GM23338 (cell line): ENCODE measurements at places on chromosomes 4 and X. TPM values are rescaled to one million over a fixed set of nuclear protein-coding genes. Genes with fewer than 3 reads are reported as not detected.
A peak's percentile ranks its signal among the peaks of the same experiment; 100 is the strongest.

FOXP3 gene
- 0.28 TPM in 1 of 2 replicates, not detected in the other for total RNA-seq

GRCh38 chr4:154877110-154877760 is 96.2 kb downstream of the RBM46 start:
- DNase-seq = no peak

DNA sequence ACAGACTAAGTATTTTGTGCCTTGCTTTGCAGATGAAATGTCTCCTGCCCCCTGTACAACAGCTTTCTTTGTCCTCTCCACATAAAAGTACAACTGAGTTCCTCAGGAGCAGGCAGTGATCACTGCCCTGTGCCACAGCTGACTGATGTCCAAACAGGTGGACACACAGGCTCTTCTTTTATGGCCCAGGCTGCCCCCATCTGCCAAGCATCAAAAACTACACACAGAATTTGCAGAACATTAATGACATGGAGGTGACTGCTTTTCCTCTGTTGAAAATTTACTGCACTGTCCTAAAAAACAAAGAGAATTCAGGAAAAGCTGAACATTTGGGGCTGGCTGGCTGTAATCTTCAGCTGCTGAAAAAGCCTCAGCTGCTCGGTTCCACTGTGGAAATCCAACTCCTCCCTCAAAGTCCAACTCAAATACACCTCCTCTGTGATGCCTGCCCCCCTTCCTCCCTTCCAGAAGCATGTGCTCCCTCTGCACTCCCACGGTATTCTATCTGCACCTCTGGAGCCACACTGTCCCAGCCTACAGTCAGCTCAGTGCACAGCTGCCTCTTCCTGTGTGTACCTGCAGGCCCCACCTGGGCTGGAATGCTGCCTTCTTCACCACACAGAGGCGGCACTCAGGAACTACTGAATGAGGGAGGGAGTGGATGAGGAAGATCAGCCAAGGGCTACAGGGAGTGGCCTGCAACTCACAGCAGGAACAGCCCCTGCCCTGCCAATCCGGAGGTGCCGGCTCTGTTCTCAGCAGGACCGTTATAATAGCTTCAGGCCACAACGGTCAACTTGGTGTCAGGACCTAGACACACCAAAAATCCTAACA is 10.3 kb downstream of the AFAP1 start:
- DNase-seq = peak; percentile 74

MAGEA8 gene
- total RNA-seq = not detected in 2 replicates

KIAA1210 gene
- not detected in 2 replicates for total RNA-seq

- DNase-seq = no peak
Observed at GRCh38 chrX:39953879-39954278, 143.9 kb downstream of the BCOR start.

DNA sequence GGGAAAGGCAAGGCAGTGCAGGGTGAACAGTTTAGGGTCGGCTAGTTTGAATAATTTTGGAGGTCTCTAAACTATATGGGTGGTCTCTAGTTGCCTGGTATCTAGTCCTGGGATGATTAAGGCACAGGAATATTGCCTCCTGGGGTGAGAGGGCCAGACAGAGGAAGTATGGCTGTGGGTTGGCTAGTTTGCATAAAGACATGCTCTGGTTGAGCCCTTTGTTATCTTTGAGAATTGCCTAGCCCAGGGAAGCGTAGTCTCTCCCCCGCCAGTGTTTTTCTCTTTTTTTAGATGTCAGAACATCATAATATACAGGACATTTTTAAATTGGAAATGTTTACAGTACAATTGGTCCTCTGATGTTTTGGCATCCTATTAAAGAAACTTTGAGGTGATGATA is 163.5 kb downstream of the PWWP3B start:
- DNase-seq = no peak

GRCh38 chr4:165927815-165928214 is 54.8 kb downstream of the TLL1 start:
- DNase-seq = no peak

PLXNB3 gene
- 3.2 and 4.1 TPM in 2 replicates for total RNA-seq

SMIM31 gene
- not detected in 2 replicates for total RNA-seq

GIMD1 gene
- not detected in 2 replicates for total RNA-seq

GRCh38 chr4:16896881-16897750 is 1.3 kb downstream of the LDB2 start:
- DNase-seq = peak; percentile 54
